ENCODE measurements at places on chromosomes 13 and 19.

- peak; percentile 22 for DNase-seq
Observed at GRCh38 chr19:35320065-35320713, 8.8 kb upstream of the CD22 start.

DNA sequence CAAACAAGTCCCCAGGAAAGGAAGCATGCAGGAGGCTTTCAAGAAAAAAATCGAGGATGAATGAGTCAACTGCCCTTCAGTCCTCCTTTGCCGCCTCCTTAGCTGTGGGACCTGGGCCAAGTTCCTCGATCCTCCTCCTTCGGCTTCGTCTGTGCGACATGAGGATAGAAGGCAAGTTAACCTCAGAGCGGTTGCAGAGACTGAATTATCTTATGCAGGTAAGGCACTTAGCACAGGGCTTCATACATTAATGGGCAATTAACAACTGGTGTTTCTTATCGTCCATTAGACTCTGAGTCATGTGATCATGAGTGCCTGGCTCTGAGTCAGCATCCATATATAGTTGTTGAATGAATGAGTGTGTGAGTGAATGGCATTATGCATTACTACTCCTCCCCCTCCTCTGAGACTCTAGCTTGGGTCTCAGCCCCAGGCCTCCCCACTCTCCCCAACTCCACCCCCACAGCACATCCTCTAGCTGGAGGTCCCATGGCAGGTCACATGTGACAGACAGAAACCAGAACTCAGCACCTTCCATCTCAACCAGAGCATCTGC lies 1.6 kb upstream of the TTC9B start:
- no peak for DNase-seq

GRCh38 chr13:87459419-87459818 lies 211.8 kb upstream of the SLITRK5 start:
- DNase-seq = no peak

GRCh38 chr19:7670150-7670783 lies 1.4 kb downstream of the RETN start:
- DNase-seq = no peak

DNA sequence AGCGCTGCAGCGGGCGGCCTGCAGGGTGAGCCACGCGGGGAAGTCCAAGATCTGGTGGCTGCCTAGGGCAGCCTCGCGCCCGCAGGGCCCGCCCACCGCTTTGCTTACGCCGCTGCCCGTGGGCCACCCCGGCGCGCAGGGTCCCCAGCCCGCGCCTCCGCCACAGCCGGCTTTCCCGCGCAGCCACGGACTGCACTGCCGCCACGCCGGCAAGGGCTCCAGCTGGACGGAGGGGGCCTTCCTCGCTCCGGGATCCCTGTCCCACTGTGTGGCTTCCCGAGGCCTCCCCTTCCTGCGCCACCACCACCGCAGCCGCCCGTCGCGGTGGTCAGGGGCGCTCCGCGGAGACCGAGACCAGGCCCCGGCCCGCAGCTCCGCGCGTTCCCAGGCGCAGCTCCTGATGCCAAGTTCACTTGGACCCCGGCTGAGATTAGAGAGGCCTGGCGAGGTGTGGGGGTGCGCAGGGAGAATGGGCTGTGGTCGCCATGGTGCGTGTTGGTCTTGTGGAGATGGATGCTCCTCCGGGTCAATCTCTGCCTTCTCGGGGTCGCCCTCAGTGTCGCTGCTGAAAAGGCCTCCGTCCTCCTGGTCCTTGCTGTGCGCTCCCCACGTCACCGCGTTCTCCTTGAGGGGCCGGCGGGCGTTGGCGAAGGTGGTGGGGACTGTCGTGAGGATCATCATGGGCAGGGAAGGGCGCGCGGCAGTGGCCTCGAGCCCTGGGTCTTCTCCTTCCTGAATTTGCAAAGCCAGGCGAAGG lies 17.9 kb upstream of the RNF17 start:
- DNase-seq = no peak

Measured in bone marrow (tissue), 2 donors.